8988T (cell line): ENCODE measurements at places on chromosomes 12 and 14.

DNA sequence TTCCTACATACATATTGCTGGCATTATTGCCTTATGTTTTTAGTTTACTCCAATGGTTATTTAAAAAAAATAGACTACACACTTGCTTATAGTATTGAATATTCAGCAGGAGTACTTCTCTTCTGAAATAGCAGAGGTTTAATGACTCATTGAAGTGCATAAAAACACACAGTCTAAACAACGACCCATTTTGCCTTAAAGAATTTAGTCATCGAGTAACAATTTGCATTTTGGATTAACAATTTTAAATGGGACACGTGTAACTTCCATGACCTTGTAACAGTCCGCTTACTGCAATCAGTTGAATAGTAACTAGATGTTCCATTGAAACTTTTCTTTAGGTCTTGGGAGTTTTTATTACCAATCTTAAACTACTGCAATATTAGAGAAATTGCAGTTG is 9.0 kb downstream of the TRHDE start:
- DNase-seq = no peak

DNA sequence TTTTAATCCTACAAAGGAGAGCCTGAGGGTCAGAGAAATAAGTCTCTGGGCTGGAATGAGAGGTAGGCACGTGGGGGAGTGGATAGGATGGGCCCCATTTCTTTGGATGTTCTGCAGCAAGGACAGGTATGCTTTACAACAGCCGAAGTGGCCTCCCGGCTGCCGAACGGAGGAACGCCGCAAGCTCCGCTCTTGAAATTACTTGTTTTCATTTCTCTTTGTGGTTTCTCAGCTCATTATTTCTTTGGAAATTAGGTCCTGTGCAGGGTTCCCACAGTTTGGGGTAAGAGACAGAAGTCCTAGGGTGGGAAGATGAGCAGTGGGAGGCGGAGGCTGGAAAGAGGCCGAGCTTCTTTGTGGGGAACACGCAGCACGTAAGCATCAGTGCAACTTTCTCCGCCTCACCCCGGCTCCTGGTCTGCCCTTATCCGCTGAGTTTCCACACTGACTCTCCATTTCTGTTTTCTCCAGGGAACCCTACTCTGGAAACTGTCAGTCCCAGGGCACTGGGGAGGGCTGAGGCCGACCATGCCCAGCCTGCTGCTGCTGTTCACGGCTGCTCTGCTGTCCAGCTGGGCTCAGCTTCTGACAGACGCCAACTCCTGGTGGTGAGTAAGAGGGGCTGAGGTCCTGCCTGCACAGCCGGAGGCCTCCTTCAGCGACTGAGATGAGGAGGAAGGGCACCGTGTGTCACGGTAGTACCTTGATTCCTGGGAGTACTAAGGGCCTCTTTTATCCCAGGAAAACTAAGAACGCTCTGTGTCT is 2.0 kb downstream of the WNT5B start:
- no peak for DNase-seq

- DNase-seq = no peak
Measured at GRCh38 chr12:64452559-64453329, 824 bp downstream of the TBK1 start.

- no peak for DNase-seq
Measured at GRCh38 chr14:94971750-94972149, 185.6 kb downstream of the DICER1 start.

DNA sequence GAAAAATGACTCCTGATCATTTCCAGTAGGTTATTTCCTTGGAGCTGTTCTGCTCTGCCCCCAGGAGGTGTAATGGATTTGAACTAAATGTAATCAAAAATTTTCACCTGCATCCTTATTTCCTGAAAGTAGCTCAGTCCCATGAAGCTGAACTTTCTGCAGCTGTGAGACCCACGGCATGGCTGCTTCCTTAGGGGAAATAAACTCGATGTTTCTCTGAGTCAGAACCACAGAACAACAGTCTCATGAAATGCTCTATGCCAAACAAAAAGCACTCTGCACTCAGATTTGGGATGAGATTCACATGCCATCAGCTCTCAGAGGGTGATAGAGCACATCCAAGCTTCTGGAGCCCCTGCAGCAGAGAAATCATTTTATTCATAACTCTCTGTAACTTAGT is 224.1 kb upstream of the PLEKHG7 start:
- no peak for DNase-seq

- DNase-seq = peak; percentile 99
Measured at GRCh38 chr14:103520657-103521437, 1.8 kb downstream of the CKB start.

GRCh38 chr12:96892104-96892503 is 15.0 kb upstream of the NEDD1 start:
- no peak for DNase-seq

DNA sequence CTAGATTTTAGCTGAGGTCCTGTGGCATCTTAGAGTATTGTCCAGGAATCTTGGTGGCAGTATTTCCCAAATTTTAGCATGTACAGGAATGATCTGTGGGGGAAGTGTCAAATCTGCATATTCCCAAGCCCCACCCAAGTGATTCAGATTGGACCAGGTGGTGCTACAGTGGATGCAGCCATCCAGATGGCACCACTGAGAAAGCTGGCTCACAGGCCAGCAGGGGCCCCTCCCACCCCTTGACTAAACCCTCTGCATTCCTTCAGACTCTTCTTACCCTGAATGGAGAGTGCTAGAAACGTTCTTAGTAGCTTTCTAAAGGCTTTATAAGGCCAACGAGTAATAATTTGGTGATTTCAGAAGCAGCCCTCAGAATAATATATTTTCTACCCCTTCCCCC is 255.2 kb downstream of the NRXN3 start:
- no peak for DNase-seq

- DNase-seq = no peak
Measured at GRCh38 chr14:22549981-22550673, 38.9 kb downstream of the DAD1 start.

- no peak for DNase-seq
Measured at GRCh38 chr12:111578971-111579340, 20.2 kb downstream of the ATXN2 start.

- DNase-seq = no peak
Measured at GRCh38 chr14:61031026-61031425, 50.0 kb downstream of the SLC38A6 start.

GRCh38 chr14:63174760-63175191 is 29.5 kb upstream of the RHOJ start:
- DNase-seq = no peak

GRCh38 chr14:104792945-104793702 is 2.4 kb downstream of the AKT1 start:
- peak; percentile 89 for DNase-seq

- DNase-seq = no peak
Measured at GRCh38 chr14:24699052-24699451, 65.1 kb upstream of the GZMB start.

GRCh38 chr14:67798731-67799130 is 17.7 kb downstream of the ZFYVE26 start:
- DNase-seq = no peak

- DNase-seq = no peak
Measured at GRCh38 chr14:99055019-99055418, 217.0 kb downstream of the BCL11B start.

DNA sequence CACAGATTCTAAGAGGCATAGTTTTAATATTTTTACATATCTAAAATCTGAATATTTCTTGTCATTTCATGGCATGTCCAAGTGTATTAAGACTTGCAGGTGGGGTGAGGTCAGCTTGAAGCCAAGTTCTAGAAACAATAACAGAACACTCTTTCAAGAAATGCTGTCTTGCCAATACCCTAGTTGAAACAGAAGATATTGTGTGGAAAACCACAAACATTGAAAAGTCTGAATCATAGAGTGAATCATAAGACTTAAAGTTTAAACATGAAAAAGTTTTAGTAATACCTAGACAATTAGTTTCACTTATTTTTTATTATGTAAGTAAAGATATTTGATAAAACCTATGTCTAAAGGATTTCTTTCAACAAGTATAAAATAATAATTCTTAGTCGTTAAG is 191.5 kb upstream of the CAND1 start:
- no peak for DNase-seq

- DNase-seq = no peak
Measured at GRCh38 chr12:82996168-82996812, 309.6 kb downstream of the TMTC2 start.

- DNase-seq = no peak
Measured at GRCh38 chr12:6084261-6084968, 40.1 kb downstream of the VWF start.

- DNase-seq = no peak
Measured at GRCh38 chr12:38823738-38824137, 81.7 kb downstream of the CPNE8 start.

DNA sequence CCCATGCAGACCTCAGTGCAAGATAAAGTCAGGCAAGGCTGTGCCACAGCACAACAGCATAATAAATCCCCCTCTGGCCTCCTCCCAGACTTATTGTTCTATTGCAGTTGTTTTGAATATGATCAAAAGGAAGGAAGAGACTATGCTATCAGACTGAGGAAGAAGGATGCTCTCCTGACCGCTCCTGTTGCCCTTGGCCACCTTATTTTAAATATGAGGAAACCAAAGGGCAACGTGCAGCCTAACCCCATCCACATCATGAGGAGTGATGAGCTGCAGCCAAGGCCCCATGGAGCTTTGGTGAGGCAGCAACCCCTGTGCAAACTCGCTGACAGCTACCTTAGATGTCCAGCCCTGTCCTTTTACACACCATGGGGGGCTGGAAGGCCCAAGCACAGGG is 291.7 kb downstream of the ZFP36L1 start:
- no peak for DNase-seq

DNA sequence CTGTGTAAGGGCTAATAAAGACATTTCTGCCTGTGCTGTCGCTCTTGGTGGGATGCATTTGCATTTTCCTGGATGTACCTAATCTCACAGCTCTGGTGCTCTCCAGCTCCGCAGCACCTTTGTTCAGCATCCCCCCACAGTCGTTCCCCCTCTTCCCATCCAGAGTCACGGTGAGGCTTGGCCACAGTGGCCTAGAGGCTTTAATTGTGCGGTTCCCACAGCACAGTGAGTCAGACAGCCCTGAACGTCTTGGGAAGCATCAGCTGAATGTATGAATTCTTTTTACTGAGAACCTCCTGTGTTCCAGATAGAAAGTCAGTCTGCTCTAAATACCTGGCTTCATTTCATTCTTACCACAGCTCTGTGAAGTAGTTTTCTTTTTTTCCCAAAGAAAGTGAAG is 28.7 kb downstream of the MLXIP start:
- DNase-seq = no peak

GRCh38 chr14:89827265-89827664 is 127.3 kb downstream of the EFCAB11 start:
- DNase-seq = no peak

DNA sequence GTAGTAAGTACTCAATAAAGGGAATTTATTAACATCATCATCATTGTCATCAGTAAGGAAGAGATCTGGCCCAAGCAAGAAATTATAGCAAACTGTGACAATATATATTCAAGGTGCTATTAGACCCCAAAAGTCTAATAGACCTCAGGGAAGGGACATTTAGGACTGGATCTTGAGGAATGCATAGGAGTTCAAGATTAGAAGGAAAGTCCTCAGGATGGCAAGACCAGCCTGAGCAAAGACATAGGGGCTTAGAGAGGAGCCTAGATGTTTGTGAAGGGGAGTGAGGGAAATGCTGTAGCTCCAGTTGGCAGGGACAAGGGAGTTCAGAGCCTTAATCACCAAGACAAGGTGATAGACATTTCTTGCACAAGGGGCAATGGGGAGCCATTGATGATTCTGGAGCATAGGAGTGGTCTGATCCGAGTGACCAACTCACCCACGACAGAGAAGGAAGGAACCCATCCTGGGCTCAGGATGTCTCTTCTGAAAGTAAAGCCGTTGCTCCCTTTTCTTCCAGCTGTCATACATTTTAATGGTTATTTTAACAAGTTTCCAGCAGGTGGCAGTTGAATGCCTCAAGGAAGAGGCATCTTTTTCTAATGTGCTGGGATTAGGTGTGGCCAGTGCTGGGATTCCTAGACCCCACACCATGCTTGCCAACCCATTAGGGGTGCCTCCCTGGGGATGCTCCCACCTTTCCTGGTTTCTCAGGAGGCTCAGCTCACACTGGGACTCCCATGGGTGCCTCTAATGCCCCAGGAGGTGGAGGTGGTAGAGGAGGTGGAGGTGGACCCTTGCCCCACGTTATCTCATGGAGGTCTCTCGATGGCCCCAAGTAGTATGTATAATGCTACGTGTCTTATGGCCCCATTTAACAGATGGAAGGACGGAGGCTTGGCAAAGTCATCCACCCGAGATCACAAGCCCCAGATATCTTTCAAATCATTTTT is 37.8 kb downstream of the PHETA1 start:
- no peak for DNase-seq

- no peak for DNase-seq
Measured at GRCh38 chr12:108608616-108609015, 10.7 kb upstream of the TMEM119 start.

DNA sequence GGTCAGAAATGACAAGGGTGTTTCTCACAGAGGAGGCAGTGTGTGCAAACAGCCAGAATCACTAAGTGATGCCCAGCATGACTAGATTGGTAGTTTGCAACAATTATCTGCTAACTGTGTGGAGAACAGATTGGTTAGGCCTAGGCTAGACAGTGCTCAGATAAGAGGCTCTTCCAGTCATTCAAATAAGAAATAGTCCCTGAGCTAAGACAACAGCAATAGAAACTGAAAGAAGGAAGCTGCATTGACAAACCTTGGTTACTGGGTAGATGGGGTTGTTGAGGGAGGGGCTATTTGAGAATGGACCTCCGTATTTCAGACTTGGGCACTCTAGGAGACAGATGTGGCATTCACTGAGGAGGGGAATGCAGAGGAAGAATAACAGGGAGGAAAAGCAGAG is 255.0 kb upstream of the NPAS3 start:
- no peak for DNase-seq

DNA sequence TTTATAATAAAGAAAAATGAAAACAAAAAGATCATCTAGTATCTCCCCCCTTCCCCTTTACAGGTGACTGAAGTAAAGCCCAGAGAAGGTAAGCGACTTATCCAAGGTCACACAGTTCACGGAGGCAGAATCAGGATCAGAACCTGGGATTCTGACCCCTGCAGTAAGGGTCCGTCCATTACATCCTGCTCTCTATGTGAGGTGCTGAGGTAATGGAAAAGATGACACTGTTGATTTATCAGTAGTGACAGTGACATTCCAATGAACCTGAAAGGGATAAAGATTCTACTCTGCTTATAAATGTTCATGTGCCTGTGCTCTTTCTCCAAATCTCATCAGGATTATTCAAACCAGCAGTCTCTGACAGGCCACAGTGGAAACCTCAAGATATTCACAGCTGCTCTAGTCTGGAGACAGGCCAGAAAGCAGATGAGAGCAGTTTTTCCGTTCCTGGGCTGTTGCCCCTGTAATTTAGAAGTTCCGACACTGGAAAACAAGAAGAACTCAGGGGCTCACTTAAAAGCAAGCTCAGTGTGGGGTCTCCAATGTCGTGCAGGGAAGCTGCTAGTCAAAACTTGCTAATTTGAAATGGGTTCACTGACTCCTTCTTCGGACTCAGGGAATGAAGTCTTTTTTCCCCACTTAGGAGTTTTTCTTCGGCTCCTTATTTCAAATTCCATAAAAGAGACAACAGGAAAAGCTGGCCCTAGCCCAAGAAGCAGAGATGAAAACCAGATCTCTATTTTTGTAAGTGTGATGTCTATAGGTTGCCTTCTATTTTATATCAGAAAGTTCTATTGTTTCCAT is 131.8 kb upstream of the EEA1 start:
- DNase-seq = no peak

GRCh38 chr14:105077649-105077995 is 12.4 kb upstream of the GPR132 start:
- no peak for DNase-seq
